Activated CD8-positive, alpha-beta memory T cell treated with anti-CD3 and anti-CD28 coated beads for 48 hours (primary cell): ENCODE measurements at places on chromosomes 2 and 18.

DNA sequence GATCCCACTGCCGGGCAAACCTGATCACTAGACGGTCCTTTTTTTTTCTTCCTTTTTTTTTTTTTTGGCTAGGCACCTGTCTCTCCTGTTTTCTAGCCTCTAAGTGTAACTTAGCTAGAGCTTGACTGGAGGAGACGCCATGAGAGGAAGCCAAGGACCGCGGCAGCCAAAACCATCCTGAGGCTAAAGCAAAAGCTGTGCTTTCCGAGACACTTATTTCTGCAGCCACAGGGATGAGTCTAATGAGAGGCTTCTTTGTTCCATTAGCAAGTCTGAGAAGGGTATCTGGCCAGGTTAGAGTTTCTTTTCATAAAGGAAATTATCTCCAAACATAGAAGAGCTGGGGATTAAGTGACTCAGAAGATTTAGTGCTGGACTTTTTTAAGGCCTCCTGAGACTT, 7.3 kb upstream of the CXCR4 start:
- DNase-seq = no peak

DNA sequence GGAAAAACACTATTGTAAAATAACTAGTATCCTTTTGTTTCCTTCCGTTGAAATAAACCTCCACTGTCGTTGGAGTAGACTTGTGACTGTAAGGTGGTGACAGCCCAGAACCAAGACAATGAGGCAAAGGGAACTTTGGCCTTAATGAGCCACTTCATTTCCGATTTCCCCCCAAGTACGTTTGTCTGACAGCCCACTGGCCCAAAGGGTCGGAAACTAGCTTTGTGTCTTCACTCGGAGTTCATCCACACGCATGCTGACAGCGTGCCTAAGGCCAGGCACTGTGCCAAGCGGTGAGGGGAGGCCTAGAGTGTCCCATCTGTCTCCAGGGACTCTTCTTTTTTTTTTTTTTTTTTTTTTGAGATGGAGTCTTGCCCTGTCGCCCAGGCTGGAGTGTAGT, 21.0 kb downstream of the HJURP start:
- no peak for DNase-seq

DNA sequence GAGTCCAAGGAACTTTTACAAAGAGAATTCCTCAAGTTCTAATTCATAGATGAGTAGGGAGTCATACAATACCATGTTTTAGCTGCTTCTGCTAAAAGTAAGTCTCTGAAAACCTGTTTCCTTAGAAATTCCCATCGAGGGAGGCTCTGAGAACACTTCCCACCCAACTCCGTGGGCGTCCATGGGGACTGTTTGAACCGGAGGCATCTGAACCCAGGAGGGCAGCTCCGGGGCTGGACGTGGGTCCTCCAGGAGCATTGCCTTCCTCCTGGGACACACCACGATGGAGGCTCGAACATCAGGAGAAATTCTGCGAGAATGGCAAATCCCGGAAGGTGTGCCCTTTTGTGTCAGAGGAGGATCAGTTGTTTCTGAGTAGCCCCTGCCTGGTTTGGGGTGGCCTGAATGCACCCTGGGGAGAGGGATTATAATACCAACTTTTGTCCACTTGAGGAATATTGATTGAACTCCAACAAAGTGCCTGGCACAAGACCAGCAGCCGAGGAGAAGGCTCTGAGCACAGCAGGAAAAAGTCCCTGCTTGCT, 327.5 kb upstream of the SALL3 start:
- DNase-seq = no peak

DNA sequence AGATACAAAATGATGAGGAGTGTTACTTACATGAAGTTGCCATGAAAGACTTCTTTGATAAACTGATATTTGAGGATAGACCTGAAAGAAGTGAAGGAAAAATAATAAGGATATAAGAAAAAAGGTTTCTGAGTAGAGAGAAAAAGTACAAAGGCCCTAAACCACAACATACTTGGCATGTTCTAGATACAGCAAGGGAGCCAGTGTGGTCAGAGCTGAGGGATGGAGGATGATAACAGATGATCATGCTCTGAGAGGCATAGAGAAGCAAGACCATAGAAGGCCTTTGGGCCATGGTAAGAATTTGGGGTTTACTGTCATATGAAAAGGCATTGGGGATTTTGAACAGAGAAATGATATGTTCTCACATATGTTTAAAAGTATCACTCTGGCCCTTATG, 424.1 kb upstream of the CHST9 start:
- DNase-seq = no peak

DNA sequence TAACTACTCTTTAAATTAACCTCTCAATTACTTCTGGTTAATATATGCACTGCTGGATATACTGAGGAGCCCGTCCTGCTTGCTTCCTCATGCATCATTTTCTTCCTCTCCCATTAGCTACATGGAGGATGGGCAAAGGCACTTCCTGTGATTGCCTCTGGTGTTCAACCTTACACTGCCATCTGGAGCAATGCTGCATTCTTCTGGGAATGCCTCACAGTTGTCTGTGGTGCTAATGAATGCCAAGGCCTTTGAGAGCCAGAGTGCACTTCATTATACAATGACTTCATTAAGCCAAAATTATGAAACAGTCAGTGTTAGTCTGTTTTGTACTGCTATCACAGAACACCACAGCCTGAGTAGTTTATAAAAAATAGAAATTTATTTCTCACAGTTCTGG, 134.8 kb upstream of the DOCK10 start:
- no peak for DNase-seq

DNA sequence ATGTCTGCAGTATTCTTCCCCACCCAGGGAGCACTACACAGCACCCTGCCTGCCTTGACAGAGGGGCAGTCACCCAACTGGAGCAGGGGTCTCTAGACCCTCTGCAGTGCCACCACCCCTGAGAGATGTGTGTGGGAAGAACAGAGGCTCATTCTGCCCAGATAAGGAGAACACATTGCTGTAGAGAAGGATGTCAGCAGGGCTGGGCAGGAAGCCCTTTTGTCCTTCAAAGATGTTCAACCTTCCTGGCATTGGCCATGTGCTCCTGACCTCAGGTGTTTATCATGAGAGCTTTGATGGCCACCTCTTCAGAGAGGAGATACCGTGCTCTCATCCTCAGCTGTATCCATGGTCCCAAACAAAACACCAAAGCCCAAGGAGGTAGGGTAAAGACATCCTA, 4.6 kb upstream of the TEX51 start:
- no peak for DNase-seq

DNA sequence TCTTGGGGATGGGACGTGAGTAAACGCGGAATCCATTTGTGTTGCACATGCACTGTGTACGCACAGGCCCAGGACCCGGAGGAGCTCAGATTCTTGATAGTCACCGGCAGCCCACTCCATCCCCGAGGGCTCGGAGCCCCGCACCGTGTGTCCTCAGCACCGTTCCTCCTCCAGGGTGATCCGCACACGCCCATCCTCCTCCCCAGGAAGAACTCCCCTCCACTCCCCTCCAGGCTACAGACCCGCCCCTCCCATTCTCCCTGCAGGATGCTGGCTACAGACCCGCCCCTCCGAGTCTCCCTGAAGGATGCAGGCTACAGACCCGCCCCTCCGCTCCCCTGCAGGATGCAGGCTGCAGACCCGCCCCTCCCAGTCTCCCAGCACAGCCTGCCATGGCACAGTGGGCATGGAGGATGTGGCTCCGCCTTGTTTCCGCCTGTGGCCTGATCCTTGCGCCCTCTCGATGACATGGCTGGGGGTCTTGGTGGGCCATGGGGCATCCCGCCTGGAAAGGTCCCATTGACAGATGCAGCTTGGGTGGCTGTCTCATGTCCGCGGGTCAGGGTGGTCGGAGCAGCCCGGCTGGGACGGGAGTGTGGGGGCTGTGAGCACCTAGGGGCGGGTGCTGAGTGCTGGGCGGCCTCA, 14.1 kb downstream of the CTDP1 start:
- no peak for DNase-seq

GRCh38 chr18:40259115-40259835, 1695.8 kb upstream of the PIK3C3 start:
- DNase-seq = no peak

DNA sequence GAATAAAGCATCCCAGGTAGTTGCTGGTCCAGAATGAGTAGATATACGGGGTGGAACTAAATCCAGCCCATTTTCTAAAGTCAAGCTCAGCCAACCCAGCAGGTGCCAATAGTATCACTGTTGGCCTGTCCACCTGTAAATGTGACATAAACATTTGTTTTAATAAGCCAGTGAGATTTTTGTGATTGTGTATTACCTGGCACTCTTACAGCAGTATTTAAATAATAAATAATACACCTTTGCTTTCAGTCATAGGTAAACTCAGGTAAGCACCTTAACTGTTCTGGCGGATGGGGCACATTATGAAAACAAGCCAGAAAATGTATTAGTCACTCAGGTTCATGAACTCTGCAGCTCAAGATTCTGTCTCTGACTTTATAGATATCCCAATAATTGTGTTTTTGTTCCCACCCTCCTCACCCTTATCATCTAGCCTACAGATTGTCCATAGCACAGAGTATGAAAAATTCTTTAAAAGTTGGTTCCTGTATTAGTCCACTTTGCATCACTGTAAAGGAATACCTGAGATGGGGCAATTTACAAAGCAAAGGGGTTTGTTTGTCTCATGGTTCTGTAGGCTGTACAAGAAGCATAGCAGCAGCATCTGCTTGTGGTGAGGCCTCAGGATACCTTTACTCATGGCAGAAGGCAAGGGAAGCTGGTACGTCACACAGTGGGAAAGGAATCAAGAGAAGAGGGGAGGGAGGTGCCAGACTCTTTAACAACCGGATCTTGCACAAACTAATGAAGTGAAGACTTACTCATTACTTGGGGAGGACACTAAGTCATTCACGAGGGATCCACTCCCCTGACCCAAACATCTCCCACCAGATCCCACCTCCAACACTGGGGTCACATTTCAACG, 73.0 kb upstream of the CYRIA start:
- DNase-seq = no peak

DNA sequence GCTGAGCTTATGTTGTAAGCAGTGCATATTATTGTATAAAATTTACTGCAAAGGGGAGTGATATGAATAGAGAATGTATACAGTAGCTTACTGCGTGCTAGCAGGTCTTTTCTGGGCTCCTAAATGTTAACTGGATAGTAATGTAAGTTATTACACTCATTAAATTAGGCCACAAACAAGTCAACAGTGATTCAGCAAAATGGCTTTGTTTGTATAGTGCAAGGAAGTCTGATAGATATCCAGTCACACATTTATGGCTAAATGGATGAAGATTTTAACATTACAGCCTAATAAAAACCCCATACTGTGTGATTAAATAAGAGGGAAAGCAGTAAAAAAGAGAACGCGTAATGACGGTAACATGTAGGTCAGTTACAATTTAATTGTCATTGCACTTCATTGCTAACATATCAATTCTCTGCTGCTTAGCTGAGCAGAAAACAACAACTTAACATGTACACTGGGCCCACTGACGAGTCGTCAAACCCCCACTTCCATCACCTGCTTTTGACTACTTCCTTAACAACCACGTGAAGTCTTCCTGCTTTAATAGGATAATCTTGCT, 665.0 kb upstream of the FANCL start:
- DNase-seq = no peak

- DNase-seq = no peak
Observed at GRCh38 chr2:113977060-113977659, 87.3 kb downstream of the ACTR3 start.

DNA sequence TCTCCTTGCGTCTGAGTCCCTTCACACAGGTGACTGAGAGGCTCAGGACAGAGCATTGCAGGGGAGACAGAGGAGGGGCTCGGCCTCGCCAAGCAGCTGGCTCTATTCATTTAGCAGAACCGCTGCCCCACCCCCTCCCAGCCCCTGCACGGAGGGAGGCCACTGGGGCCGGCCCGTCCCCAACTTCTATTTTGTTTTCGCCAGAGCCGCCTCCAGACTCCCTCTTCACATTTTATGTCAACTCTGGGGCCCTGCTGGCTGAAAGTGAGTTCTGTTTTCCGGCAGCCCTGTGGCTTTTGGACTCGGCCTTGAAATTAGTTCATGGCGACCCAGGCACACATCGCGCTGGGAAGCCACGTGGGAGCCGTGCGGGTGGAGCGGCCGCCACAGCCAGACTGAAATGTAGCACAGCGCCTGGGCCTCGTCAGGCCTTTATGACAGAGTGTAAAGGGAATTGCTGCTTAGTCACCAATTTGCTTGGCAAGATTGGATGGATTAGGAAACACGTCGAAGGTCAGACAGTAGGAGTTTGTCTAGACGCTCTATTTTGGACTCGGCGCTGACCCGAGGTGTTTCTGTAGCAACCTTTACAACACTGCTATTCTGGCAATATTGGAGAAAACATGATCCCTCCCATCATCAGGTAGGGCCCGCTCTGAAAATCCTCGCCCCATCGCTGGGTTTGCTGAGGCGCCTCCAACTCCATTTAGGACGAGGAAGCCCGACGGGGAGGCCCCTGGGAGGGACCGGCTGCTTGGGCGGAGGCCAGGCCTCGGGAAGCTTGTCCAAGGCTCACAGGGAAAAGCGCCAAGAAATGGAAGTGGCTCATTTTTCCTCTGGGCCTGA, 90.7 kb upstream of the CTDP1 start:
- no peak for DNase-seq
